Fibroblast of skin of left biceps (primary cell): ENCODE measurements at places on chromosomes 2 and 18.

DNA sequence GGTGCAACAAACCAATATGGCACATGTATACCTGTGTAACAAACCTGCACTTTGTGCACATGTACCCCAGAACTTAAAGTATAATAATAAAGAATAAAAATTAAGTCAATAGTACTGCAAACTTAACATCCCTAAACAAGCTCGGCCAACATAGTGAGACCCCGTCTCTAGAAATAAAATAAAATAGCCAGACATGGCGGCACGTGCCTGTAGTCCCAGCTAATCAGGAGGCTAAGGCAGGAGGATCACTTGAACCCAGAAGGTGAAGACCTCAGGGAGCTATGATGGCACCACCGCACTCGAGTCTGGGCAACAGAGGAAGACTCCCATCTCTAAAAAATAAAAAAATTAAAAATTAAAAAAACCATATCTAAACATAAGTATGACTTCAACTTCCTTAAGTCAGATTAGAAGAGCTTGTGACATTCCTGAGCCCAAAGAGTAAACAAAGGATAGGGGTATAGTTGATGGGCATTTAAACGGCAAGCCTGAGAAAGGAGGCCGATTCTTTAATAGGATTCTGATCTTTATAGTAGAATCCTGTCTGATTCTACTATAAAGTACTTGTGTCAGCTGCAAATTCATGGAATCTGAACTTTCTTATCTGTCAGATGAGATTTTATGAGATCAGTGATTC, 1.6 kb downstream of the FAM124B start:
- DNase-seq: no peak

DNA sequence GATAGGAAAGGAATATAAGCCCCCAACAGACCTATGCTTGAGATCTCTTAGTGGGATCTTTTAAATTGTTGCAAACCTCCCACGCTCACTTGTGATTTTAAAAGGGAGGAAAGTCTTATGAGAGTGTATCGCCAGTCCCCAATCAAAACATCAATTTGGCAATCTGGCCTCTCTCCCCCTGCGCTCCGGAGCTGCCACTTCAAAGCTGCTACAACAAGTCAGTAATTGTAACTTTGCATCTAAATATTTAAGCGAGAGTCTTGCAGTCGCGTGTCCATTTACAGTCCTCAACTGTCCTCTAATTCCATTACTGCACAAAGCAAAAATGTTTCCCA, 8.4 kb downstream of the PAX3 start:
- no peak for DNase-seq

- DNase-seq: no peak
Measured at GRCh38 chr2:127651971-127652550, 6.1 kb downstream of the GPR17 start.

DNA sequence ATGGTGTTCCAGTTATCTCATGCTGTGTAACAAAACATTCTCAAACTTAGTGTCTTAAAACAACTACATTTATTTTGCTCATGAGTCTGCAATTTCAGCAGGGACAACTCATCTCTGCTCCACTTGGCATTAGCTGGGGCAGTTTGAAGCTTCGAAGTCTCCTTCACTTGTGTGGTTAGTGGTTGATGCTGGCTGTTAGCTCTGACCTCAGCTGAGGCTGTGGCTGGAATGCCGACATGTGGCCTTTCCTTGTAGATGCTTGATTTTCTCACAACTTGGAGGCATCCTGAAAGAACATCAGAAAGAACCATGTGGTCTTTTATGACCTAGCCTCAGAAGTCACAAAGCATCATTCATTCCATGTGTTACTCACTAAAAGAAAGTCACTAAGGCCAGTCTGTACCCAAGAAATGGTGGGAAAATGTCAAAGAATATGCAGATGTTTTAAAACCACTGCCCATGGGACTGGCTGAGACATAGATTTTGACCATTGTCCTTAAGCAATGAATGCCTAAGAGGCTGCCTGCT, 3.8 kb upstream of the TMSB10 start:
- DNase-seq: no peak

- no peak for DNase-seq
Measured at GRCh38 chr2:99444222-99444621, 45.6 kb downstream of the REV1 start.

- no peak for DNase-seq
Measured at GRCh38 chr2:86806059-86806857, 15.5 kb upstream of the CD8A start.

DNA sequence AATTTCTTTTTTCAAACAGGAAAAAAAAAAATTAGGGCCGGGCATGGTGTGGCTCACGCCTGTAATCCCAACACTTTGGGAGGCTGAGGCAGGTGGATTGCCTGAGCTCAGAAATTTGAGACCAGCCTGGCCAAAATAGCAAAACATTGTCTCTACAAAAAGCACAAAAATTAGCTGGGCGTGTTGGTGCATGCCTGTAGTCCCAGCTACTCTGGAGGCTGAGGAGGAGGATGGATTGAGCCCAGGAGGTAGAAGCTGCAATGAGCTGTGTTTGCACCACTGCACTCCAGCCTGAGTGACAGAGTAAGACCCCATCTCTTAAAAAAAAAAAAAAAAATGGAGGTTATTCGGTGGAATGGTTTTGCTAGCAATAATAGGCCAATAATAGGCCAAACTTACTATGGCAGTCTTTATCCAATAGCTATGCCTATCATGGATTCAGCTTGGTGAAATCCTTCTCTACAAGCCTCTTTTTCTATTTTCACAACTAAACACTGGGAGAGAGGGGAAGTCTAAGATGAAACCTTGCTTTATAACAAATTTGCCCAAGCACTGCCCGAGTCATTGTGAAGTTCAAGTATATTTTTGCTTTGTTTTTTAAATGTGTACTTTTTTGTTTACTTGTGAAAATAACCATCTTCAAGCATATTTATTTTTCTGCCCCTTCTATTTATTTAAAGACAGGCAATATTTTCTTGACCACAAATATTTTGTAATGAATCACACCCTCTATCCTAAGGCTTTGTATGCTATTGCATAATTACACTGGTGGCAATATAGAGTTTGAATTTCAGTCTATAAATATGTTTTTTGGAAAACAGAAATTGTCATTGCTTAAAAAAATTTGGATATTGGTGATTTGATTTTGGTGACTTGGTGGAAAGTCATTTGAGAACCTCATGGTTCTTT, 20.0 kb upstream of the KYNU start:
- no peak for DNase-seq

- no peak for DNase-seq
Measured at GRCh38 chr2:171509945-171510731, 12.1 kb upstream of the CYBRD1 start.

DNA sequence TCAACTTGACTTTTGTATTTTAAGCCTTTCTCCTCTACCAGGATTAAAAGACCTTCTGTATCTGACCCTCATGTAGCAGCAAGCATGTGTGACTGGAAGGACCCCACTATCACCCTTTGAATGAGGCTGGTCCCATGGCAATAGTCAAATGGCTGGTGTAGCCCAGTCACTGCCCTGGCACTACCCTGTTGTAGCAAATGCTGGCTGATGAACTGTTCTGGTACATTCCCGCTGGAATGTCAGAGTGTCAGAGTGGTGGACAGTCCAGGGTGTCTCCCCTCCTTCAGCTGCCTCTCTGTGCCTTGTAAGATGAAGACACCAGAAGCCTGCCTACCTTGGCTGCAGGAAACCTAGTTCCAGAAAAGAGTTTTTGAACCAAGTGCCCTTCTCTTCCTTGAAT, 115.7 kb downstream of the ACKR3 start:
- DNase-seq: no peak

DNA sequence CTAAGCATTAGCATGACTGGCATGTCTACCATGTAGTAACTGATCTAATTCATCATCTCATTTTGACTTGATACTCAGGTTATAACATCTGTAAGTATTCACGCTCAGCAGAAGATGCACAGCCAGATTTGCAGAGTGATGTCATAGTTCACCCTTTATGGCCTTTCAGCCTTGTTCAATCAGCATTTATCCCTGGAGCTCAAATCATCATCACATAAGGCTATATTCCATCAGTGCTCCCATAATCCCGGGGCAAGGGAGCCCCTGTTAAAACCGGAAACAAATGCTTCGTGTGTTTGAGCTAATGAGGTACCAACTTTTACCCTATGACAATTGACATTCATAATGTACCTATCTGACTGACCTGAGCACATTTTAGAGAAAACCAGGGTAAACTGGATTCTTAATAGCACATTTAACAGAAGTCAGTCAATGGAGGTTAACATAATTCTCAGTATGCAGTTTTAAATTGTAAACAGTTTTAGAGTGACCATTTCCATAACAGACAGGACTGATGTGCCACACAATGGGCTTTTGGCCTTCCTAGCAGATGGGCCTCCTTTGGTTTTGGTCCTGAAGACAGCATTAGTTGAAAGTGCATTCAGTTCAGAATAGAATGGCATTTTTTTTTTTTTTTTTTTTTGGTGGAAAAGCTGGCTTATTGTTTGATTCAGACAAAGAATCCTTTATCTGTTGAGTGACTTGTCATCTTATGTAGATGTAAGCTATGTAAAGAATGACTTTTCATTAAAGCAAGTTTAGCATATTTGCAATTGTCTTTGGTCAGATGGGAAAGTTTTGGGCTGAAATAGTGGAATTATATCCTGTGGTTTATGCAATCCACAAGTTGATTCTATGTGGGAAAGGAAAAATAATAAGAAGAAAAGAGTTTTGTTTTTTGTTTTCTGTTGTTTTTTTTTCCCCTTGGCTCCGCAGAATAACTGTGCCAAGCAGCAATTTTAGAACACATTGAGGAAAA, 866.0 kb upstream of the ACVR2A start:
- DNase-seq: no peak

DNA sequence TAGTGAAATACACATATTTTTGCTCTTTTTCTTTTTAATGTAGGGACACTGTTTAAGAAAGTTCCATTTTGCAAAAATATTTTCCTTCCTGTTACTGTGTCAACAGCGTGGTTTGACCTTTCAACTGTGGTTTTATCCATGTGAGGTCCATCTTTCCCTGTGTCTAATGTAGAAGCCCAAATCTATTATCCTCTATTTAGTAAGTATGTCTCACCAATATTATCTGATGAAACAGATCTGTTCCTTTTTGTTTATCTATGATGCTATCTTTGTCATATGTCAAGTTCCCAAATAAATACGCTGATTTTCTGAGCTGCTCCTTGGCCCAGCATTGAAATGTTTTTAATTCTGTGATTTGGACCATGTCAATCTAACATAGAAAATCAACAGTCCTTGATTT, 3.5 kb upstream of the ARHGAP15 start:
- DNase-seq: no peak
